Activated CD4-positive, alpha-beta T cell treated with anti-CD3 and anti-CD28 coated beads for 36 hours (primary cell): ENCODE measurements at places on chromosomes 16 and 17.

GRCh38 chr17:56159826-56160380 is 6.6 kb downstream of the ANKFN1 start:
- no peak for DNase-seq

GRCh38 chr16:4785758-4786433 is 2.2 kb downstream of the SEPTIN12 start:
- no peak for DNase-seq

DNA sequence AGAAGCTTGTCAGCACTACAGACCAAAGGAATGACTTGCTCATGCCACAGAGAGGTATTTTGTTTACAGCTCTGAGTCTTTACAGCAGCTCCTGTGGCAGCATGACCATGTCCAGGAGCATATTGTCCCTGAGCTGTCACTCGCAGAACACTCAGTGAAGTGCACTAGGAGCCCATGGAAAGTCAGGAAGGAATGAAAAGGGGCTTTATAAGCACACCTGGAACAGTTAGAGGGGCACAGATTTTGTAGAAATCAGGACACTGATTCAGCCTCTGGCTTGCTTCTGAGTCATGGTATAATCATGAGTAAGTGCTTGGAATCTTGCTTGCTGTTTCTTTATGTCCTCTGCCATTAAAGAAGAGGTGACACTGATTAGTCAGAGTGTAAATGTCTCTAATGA is 41.0 kb downstream of the TADA2A start:
- no peak for DNase-seq

DNA sequence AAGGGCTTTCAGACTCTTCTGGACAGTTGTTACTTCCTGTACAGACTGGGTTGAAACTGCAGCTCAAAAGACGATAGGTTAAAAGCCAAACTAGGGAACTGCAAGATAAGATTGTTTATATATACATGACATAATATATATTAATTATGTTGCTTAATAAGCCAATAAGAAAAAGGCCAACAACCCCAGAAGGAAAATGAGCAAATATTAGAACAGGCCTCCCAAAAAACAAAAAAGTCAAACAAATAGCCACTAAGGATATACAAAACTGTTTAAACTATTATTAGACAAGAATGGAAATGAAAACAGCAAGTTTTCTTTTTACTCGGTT is 495 bp upstream of the CMTR2 start:
- DNase-seq: no peak

- no peak for DNase-seq
Observed at GRCh38 chr16:75494661-75495075, 573 bp downstream of the CHST6 start.

DNA sequence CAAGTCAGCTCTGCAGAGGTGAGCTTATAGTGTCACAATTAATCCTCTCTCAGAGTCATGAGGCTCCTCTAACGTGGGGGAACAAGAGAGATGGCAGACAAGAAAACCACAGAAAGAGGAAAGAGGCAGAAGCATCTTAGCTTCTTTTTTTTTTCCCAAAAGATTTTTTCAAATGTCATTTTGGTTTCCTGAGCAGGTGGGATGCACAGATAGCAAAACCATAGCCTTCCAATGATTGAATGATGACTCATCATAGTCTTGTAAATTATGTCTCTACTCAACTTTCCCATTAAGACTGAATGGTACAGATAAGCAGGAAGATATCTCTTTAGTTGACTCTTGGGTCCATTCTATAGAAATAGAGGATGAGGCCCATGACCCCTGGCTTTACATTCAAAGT is 162.8 kb upstream of the ZFHX3 start:
- no peak for DNase-seq

GRCh38 chr16:63059676-63060075 is 1023.4 kb upstream of the CDH8 start:
- no peak for DNase-seq

DNA sequence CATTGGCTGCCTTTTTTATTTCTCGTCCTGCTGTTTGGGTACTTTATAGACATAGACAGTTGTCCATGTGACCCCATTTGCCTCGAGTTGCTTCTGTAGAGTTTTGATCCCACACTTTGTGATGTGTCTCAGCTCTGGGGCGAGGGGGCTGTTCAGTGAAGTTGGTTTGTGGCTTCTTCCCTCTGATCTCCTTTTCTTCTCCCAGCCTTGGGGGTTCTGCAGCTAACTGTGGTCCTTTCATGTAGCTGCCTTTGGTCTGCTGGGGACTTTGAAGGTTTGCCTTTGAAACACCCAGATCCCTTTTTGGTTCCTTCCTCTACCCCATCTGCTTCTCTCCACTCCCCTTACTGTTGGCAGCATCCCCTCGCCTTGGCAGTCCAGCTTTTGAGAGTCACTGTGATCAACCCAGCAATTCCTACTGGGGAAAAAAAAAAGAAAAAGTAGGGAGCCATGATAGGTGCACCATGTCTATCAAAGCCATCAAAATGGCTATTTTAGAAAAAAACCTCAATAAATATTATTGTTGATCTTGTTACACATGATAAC is 728.8 kb upstream of the RBFOX1 start:
- no peak for DNase-seq
